Mesenteric fat pad (tissue), 1 donor: ENCODE measurements at places on chromosomes 2 and 18. TPM values are rescaled to one million over a fixed set of nuclear protein-coding genes. Genes with fewer than 3 reads are reported as not detected.

DNA sequence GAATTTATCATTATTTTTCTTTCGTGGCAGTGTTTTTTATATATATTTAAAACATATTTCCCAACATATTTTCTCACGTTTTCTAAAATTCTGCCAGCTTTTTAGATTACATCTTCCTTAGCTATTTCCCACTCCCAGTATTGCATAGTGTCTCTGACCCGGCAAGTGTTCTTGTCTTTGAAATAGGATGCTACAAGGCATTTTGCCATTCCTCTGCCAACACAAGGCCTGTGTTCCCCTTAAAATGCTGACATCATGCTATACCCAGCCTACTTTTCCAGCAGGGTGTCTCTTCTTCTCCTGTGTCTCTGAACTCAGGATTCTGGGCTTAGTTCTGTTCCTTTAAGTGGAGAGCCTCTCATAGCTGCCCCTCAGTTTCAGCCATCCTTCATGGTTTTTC, 115.2 kb downstream of the DIS3L2 start:
- no peak for DNase-seq

FBXO15 gene
- 0.29 TPM for total RNA-seq

KCNJ13 gene
- not detected for total RNA-seq

C2orf81 gene
- total RNA-seq, result 1.1 TPM

CHST10 gene
- 4.1 TPM for total RNA-seq

HAAO gene
- 2.8 TPM for total RNA-seq

GALNT5 gene
- not detected for total RNA-seq
